ENCODE measurements at places on chromosomes 3 and 15.

GRCh38 chr15:49418811-49419210 is 4.2 kb upstream of the FGF7 start:
- no peak for DNase-seq

DNA sequence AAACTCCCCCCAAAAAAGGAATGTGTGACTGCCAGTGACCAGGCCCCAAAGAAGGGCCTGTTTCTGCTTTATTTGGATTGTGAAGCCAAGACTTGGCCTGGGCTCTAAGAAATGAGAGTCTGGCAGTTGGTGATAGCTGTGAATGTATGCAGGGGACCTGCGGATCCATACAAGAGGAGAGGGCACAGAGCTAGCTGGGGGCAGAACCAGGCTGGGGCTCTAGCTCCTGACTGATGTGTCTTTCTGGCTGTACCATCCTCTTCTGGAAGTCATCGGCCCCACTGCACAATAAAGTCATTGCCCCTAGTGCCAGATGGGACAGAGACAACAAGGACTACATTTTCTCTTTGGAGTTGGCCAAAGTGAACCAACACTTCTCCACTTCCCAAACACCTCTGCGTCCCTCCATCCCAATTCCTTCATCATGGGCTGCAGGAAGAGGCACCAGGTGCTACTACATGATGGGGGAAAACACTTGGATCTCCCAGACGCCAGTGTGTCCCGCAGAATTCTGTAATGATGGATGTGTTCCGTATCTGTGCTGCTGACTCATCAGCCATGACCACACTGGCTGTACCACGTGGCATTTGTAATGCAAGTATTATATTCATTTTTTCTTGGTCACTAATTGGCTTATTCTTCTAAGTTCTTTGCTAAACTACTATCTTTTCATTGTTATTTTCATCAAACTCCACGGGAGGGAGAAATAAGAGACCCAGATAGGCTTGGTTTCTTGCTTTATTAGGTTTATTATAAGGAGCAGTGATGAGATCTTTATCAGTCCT is 1.7 kb upstream of the PLA2G4F start:
- no peak for DNase-seq

- no peak for DNase-seq
Observed at GRCh38 chr3:154428286-154429206, 1.4 kb downstream of the GPR149 start.

DNA sequence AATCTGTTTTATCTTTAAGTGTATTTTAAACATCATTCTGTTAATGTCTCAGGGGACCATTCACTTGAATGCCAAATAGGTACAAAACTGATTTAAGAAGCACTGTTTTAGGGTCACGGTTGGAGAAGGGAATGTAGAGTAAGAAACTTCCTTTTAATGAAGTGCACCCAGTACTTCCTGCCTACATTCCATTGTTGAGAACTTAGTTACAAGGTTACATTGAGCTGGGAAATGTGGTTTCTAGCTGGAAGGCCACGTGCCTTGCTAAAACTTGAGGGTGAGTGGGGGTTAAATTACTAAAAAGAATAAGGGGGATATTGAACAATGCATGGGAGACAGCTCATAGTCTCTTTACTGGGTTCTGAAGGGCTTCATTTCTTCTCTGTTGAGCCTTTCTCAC is 78.3 kb upstream of the TBC1D5 start:
- no peak for DNase-seq

DNA sequence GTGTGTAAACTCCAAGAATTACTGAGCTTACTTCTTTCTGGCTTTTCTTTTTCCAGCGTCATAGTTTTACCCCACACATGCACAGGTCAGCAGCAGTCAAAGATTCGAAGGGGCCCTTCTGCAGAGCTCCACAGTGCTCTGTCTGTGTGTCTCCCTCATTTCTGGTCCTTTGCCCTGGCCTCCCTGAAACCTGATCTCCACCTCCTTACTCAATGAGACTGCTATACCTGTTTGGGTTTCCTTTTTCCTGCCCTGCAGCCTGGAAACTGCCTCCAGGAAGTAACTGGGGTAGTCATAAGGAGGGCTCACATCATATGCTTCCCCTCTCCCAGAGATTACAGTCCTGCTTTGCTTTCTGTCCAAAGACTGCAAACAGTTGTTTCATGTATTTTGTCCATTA is 82.8 kb upstream of the TNIK start:
- no peak for DNase-seq

DNA sequence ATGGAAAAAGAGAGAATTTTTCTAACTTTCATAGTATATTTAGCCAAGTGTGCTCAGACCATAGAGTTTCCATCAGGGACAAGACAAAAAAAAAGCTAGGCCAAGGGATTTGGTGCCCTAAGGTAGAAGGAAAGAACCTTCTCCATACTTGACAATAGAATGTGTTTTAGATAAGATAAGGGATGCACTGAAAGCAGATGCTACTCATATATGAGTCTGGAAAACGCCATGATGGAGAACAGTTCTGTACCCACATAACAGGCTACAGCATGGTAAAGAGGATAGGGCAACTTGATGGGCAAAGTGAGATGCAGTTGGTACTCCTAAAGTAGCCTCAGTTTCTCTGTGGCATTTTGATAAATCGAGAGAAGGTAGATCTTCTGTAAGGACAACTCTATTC is 216.4 kb upstream of the NECTIN3 start:
- no peak for DNase-seq

GRCh38 chr15:94387849-94388441 is 156.6 kb downstream of the MCTP2 start:
- no peak for DNase-seq

- no peak for DNase-seq
Observed at GRCh38 chr3:58658508-58658907, 8.1 kb downstream of the FAM3D start.

GRCh38 chr15:99961011-99961441 is 227.8 kb upstream of the LYSMD4 start:
- DNase-seq, result no peak

DNA sequence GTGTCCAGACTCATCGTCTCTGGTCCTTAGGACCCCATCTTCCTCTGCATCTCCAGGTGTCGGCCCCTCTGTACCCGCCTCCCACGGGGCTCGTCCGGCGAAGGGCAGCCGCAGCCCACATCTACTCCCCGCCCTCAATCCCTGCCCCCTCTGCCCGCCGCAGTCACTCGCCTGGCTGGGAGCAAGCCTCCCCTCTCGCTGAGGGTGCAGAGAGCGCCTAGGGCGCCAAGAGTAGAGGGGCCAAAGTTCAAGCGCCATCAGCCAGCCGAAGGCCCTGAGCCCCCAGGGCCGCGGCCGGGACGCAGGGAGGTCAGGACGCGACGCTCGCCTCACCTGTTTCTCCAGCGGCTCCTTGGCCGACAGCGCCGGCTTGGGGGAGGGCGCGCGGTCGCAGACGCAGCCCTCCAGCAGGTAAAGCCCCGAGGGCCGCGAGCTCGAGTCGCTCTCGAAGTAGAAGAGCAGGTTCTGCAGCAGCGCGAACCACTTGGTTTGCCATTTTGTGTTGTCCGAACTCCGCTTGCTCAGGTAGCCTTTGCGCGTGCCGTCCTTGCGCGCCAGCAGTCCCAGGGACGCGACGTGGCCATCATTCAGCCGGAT is 592 bp downstream of the RASGRF1 start:
- no peak for DNase-seq

DNA sequence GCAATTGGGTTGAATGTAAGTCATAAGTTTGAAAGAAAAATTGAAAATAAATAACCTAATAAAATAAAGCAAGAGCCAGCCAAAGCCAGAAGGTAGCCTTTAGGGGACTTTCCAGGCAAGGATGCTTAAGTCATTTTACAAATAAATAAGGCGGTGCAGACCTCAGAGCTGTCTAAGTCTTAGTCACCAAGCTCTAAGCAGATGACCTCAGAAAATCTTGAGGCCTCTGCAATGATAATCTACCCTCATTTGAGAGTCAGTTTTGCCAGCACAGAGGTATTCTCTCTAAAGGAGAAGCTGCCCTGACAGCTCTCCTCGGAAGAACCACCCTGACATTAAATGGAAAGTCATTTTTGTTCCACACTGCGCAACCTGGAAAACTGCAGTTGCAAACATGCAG is 113.9 kb downstream of the OXNAD1 start:
- DNase-seq, result no peak
